ENCODE measurements at places on chromosomes 13 and 19.
A peak's percentile ranks its signal among the peaks of the same experiment; 100 is the strongest.

- no peak for DNase-seq
Measured at GRCh38 chr13:92312823-92313222, 913.8 kb upstream of the GPC6 start.

GRCh38 chr19:6185835-6186834 lies 50.7 kb downstream of the ACSBG2 start:
- no peak for DNase-seq

- peak; percentile 59 for DNase-seq
Measured at GRCh38 chr19:46081928-46082727, 41.3 kb upstream of the IGFL4 start.

DNA sequence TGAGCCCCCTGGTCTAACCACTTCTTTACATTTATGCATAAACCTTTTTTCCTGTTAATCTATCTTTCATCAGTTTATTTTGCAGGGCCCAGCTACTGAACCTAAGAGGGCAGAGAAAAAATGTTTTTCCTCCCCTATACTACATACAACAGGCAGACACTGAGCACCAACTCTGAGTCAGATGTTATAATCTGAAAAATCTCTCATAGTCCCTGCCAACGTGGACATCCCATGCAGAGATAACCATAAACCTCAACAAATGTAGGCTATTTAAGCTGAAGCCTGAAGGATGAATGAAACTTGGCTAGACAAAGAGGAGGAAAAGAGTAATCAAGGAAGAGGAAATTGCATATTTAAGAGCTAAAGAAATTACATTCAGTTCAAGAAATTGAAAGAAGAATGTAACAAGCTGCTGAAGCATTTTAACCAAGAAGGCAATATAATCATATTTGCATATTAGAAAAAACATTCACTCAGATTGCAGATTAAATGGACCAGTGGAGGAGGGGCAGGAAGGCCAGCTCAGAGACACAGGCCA lies 2.6 kb downstream of the NEK3 start:
- no peak for DNase-seq

DNA sequence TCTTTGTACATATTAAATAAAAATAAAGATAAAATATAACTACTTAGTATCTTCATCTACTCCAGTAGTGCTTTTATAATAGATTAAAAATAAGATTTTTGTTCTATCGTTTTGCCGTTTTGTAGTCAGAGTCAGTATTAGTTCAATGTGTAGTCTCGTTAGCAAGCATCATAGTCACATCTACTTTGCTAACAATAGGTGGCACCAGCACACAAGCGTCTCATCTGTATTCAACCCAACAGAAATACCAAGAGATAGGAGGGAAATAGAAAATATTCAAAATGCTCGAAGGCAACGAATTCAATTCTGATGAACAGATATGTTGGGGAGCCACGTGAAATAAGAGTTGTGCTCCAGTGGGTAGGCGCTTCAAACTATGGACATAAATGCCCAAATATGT lies 21.4 kb upstream of the MICU2 start:
- DNase-seq = peak; percentile 41

- DNase-seq = no peak
Measured at GRCh38 chr19:41714598-41714997, 6.2 kb downstream of the CEACAM5 start.

DNA sequence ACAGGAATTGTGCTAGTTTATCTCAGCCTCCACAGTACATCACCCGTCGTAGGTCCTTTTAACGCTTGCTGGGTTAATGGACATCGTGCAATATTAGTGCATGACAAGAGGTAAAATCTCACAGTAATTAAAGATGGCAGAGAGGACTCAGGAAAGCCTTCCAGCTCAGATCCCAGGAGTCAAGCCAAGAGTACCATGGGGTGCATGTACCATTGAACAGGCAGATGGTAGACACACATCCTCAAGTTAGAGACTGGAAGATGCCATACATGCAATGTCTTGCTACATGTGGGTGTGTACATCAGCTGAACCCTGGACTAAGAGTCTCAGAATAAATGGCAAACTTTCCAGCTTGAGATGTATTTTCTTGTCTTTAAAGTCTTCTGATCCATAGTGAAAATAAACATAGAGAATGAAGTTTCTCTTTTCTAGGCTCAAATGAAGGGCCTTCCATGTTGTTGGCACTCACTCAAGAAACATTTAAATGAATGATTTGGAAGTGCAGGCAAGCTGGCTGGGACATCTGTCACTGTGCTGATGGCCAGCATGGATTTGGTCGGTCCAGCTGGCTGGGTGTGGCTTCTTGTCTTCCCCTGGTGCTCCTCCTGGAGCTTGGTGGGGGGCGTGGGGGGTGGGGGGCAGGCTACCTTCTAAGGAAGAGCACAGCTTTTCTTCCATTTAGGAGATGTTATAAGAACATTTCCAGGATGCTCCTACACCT lies 290.9 kb upstream of the MAB21L1 start:
- DNase-seq = no peak

- DNase-seq = no peak
Measured at GRCh38 chr19:5397804-5398692, 57.2 kb upstream of the ZNRF4 start.

GRCh38 chr13:73187106-73187505 lies 128.3 kb downstream of the KLF5 start:
- DNase-seq = no peak

GRCh38 chr13:113182046-113182445 lies 23.6 kb downstream of the PROZ start:
- no peak for DNase-seq

DNA sequence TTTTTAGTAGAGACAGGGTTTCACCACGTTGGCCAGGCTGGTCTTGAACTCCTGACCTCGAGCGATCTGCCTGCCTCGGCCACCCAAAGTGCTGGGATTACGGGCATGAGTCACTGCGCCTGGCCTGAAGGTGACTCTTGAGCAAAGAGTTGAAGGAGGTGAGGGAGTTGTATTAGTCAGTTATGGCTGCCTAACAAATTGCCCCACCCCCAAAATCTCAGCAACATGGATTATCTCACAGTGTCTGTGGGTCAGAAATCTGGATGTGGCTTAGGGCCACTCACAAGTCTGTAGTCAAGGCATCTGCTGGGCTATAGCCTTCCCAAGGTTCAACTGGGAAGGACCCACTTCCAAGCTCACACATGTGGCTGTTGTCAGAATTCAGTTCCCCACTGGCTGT lies 52.8 kb upstream of the ADGRE5 start:
- no peak for DNase-seq

DNA sequence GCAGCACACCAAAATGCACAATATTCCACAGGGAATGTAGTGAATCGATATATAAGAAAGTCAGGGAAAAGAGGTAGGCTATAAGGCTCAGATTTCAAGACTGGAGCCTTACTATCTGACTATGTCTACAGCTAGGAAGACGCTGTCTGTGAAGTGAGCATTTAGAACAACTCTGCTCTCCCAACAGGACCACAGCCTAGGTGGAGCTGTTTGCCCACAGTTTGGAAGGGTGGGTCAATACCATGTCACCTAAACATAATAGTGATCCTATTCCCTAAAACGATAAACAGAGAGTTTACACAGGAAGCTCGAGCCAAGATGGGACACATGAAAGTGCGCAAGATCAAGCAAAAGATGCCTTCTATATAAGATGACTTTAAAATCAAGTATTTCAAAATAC lies 2486.0 kb upstream of the PCDH20 start:
- no peak for DNase-seq

- DNase-seq = no peak
Measured at GRCh38 chr19:1206150-1206863, 729 bp downstream of the STK11 start.

DNA sequence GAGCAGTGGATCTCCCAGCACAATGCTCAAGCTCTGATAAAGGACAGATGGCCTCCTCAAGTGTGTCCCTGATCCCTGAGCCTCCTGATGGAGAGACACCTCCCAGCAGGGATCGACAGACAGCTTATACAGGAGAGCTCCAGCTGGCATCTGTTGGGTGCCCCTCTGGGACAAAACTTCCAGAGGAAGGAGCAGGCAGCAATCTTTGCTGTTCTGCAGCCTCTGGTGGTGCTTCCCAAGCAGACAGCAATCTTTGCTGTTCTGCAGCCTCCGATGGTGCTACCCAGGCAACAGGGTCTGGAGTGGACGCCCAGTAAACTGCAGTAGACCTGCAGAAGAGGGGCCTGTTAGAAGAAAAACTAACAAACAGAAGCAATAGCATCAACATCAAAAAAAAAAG lies 349.3 kb upstream of the SPRY2 start:
- DNase-seq = no peak

DNA sequence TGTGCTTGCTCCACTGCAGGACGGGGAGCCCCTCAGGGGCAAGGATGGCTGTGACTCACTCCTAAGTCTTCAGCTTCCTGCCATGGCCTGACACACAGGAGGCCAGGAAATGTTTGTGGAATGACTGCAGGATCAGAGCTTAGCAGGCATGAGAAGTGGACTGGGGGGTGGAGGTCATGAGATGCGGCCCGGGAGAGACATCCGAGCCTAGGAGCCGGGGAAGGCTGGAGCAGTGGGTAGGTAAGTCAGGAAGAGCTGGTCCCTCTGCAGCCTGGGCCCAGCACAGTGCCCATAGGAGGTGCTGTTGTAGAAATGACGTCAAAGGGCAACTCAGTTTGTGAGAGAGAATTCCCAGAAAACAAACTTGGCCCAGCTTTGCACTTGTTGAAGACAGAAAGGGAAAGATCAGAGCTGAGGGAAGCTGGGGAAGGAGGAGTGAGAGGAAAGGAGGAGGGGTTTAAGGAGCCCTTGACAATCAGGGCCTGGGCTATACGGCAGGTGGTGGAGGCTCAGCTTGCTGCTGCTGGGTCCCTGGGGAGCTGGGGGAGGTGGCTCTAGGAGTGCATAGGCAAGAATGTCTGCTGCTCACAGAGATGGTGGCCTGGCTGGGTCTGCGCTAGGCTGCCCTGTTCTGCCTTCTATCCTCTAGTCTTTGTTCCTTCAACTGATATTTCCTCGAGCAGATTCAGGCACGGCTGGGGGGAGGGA lies 18.5 kb downstream of the POU2F2 start:
- DNase-seq = peak; percentile 90

GRCh38 chr19:6209233-6209632 lies 70.5 kb downstream of the MLLT1 start:
- DNase-seq = no peak

DNA sequence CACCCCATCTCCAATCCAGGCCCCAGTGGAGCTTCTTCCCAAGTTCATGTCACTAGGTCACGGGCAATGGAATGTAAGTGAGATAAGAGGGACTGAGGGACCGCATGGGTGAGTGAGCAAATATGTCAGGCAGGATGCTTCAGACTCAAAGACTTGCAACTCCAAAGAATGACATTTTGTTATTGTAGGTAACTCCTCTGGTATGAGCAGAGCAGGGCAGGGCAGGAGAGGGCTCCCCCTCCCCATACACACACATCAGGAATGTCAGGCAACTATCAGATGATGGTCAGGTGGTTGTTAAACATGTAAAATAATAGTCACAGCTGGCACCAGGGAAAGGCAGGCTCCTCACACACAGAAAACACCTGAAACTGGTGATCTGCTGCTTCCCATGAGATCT lies 10.6 kb downstream of the ERVV-2 start:
- DNase-seq = peak; percentile 19

DNA sequence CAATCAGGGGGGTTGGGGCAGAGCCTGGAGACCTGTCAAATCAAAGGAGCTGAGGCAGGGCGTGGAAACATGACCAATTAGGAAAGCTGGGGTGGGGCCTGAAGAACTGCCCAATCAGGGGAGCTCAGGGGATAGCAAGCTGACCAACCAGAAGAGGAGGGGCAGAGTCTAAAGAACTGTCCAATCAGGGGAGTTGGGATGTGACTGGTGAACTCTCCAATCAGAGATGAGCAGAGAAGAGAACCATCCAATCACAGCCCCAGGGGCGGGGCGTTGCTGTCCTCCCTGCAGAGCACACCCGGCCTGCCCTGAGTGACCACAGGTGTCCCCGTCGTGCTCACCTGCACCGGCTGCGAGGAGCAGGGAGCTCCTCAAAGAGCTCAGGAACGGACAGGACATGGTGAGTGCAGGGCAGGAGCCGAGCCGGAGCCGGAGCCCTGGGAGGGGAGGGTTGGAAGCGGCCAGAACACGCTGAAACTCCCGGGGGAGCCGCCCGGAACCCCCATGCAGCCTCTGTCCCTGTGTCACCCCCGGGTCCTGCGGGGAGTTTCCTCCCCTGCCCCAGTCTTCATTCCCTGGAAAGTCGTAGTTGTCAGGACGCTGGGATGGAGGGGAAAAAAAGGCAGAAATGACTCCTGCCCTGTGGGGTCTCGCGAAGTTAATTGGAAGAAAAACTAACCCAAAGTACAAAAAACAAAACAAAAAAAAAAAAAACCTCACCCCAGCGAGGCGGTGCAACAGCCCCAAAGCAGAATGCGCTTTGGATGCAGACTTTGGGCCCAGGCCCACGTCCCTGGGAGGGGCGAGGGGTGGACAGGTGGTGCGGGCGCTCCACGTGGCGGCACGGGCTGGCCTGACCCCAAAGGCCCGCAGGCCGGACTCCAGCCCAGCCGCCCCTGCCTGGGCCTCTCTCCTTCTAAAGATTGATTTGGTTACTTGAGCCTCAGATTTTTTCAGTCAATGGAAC lies at the start of gene ZNF556:
TSS of gene ZNF556 (plus strand) at position 311 of the 967 bp plus-strand sequence. CDS start at position 398, 87 bp downstream.
- DNase-seq = peak; percentile 78

DNA sequence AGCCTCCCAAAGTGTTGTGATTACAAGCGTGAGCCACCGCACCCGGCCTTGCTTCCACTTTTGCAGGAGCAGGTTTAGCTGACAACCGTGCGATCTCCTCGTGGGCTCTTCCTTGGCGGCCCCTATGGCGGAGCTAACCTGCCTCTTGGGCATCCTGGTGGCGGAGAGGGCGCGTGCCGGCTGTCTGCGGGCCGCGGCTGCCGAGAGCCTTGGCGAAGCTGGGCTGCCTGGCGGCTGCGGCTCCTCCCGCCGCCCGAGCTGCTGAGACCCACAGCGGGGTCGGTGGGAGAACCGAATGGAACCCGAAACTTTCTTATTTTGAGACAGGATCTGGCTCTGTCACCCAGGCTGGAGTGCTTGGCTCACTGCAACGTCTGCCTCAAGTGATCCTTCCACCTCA lies 55.7 kb downstream of the NLRP12 start:
- no peak for DNase-seq

DNA sequence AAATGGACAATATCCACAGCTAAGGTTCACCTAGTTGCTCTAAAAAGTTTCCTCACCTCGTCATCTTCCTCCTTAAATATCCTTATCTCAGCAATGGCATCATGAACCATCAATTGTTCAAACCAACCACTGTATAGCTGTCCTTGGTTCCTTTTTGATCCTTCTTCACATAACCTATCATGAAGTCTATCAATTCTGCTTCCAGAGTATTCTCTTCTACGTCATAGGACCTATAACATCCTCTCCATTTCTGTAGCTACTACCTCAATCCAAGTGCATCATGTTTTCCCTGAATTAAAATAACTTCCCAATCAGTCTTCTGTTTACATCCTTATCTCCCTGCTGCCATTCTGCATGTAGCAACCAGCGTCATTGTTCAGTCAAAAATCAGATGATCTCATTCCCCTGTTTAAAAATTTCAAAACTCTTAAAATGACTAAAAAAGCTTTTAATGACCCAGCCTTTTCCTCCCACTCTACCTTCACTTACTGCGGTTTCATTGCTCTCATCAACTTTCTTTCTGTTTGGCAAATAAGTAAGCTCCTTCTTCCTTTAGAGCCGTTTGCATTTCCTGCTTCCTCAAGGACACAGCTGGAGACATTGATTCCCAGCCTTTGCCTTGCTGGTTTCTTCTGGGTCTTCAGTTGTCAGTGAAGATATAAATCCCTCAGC lies 223.9 kb upstream of the MIR17HG start:
- DNase-seq = no peak

- DNase-seq = peak; percentile 42
Measured at GRCh38 chr19:42422901-42423461, 4.2 kb downstream of the LIPE start.

- peak; percentile 37 for DNase-seq
Measured at GRCh38 chr13:97328222-97328790, 105.7 kb upstream of the RAP2A start.

GRCh38 chr13:47813718-47814117 lies 187.4 kb downstream of the SUCLA2 start:
- DNase-seq = no peak

- no peak for DNase-seq
Measured at GRCh38 chr19:42200116-42200715, 17.3 kb downstream of the DEDD2 start.

All from HTR-8/SVneo (cell line).